ENCODE measurements at places on chromosomes 1 and 21. TPM values are rescaled to one million over a fixed set of nuclear protein-coding genes. Genes with fewer than 3 reads are reported as not detected.
A peak's percentile ranks its signal among the peaks of the same experiment; 100 is the strongest.

- peak; percentile 51 for DNase-seq
- H3K4me3 ChIP-seq, result no peak overlapping the region
- no peaks in the 10 kb centered on the region for H3K27me3 ChIP-seq
- H3K36me3 ChIP-seq, result no peaks in the 10 kb centered on the region
- H3K4me1 ChIP-seq, result no peaks in the 10 kb centered on the region
- H3K27ac ChIP-seq, result no peak overlapping the region
These were observed 47.1 kb downstream of the KANK4 start for GRCh38 chr1:62271948-62272728.

DNA sequence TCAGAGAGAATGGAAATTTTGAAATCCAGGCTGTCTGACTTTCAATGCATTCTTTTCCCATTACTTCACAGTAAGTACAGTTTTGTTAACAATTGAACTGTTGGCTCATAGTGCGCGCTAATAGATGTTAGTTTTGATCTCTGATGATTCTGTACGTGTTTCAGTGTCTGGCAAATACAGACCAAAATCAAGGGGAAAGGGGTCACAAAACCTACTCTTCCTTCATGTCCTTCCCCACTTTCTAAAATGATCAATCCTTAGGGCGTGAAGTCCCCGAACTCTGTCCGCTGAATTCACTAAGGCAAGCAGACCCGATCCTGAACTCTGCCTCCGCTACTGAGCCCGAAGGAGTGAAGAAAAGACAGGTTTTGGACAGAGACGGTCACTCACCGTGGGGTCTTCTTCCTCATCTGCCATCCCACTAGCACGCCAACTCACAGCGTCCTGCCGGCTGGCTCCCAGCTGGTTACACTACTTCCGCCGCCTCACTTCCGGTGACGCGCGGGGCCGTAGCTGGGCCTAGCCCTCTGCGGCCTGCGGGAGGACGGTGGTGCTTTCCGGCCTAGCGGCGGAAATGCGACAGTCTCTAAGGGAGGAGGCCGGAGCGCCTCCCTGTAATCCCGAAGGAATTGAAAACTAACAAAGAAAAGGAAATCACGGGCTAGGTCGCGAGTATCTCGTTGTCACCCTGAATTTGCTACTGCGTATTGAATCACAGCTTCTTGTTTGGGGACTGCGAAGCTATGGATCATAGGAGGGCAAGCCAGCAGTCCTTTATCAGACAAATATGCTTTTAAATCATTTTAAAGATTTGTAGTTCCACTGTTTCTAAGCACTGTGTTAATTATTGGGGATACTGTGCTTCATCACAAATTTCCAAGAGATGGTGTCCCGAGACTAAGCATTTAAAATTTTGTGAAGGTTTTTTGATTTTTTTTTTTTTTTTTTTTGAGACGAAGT, at the start of gene TAF13:
Gene TAF13, minus strand, starts transcription at position 473 of the 960 bp plus-strand sequence. Its CDS starts 56 bp downstream, at position 417.
- H3K4me1 ChIP-seq, result no peaks in the 10 kb centered on the region
- H3K27me3 ChIP-seq, result no peaks in the 10 kb centered on the region
- DNase-seq, result peak; percentile 95
- no peaks in the 10 kb centered on the region for H3K36me3 ChIP-seq
- H3K27ac ChIP-seq, result peak within 1 kb of the TSS; percentile 94

DNA sequence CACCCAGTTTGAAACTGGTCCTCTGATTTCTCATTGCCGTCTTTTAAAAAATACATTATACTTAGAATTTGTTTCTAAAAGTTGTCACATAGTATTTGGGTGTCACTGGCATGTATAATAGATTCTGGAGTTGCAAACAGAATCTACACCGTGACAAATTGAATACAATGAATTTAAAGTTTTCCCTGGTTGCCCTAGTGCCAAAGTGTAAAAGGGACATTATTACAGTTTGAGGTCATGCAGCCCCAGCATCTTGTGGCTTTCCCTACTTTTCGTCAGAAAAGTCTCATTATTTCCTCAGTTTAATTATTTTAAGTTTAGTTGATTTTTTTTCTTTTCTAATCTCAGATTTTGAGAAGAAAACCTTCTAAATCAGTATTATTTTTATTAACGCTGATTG, 155.9 kb downstream of the DISP1 start:
- no peaks in the 10 kb centered on the region for H3K36me3 ChIP-seq
- no peaks in the 10 kb centered on the region for H3K27me3 ChIP-seq
- DNase-seq, result no peak
- no peaks in the 10 kb centered on the region for H3K4me1 ChIP-seq
- H3K27ac ChIP-seq, result no peak overlapping the region

DNA sequence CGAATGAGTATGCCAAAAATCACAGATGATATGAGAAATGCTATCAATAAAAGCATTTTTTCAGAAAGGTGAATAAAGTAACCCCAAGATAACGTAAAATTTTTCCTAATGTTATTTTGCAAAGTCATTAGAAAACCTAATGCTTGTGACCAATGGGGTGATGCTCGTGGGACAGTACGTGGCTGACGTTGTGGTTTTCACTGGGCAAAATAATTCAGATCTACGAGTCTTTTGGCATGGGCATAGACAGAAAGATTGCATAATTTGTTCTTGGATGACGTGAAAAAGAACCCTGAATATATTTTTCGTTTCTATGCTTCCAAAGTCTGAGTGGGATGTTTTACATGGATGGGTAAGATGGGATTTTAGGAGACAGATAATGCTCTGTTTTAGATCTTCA, 71.0 kb downstream of the PBX1 start:
- peaks cover 59% of the 10 kb centered on the region for H3K4me1 ChIP-seq
- H3K27me3 ChIP-seq, result no peaks in the 10 kb centered on the region
- DNase-seq, result no peak
- no peak overlapping the region for H3K27ac ChIP-seq
- no peak overlapping the region for H3K4me3 ChIP-seq

- no peak overlapping the region for H3K4me3 ChIP-seq
- H3K27ac ChIP-seq, result no peak overlapping the region
- no peaks in the 10 kb centered on the region for H3K4me1 ChIP-seq
- no peaks in the 10 kb centered on the region for H3K27me3 ChIP-seq
These were observed 11.6 kb downstream of the HCRTR1 start for GRCh38 chr1:31628931-31629556.

DNA sequence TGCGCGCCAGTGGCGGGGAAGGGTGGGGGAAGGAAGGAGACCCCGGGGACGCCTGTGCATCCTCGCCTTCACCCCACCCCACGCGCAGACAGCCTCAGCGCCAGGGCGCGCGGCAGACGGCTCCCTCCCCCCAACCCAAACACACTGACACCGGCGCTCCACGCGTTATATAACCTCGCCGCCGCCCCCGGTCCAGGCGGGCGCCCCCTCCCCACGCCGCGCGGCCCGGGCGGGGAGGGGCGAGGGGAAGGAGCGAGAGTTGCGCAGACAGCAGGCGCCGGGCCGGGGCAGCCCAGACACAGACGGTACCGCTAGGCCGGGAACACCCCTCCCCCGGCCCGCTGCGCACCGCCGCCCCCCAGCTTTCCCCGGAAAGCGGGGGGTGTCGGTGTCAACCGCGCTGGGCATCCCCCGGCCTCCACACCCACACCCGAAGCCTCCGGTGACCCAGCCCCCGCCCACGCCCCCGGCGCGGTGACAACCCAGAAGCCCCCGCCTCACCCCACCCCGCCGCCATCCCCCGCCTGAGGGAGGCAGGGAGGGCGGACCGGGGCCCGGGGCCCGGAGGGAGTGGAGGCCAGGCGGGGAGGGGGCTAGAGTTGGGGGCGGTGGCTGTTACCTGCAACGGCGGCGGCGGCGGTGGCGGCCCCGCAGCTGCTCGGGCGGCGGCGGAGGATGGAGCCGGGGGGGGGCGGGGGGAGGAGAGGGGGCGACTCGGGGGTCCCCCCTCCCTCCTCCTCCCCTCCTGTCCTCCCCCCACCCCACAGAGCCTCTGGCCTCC, 432 bp downstream of the AKT3 start:
- peak; percentile 64 for DNase-seq
- H3K36me3 ChIP-seq, result no peaks in the 10 kb centered on the region
- H3K4me3 ChIP-seq, result peak overlapping the region; percentile 79

DNA sequence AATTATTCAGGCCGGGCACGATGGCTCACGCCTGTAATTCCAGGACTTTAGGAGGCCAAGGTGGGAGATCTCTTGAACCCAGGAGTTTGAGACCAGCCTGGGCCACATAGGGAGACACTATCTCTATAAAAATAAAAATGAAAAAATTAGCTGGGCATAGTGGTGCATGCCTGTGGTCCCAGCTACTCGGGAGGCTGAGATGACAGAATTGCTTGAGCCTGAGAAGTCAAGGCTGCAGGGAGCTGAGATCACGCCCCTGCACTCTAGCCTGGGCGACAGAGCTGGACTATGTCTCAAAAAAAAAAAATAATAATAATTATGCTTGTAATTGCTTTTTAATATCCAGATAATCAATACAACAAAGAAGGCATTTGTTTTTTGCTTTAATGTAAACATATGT, 91.3 kb downstream of the RIPK4 start:
- H3K27ac ChIP-seq, result no peak overlapping the region
- no peaks in the 10 kb centered on the region for H3K36me3 ChIP-seq
- H3K4me1 ChIP-seq, result peaks cover 11% of the 10 kb centered on the region
- no peaks in the 10 kb centered on the region for H3K27me3 ChIP-seq
- DNase-seq, result no peak

DNA sequence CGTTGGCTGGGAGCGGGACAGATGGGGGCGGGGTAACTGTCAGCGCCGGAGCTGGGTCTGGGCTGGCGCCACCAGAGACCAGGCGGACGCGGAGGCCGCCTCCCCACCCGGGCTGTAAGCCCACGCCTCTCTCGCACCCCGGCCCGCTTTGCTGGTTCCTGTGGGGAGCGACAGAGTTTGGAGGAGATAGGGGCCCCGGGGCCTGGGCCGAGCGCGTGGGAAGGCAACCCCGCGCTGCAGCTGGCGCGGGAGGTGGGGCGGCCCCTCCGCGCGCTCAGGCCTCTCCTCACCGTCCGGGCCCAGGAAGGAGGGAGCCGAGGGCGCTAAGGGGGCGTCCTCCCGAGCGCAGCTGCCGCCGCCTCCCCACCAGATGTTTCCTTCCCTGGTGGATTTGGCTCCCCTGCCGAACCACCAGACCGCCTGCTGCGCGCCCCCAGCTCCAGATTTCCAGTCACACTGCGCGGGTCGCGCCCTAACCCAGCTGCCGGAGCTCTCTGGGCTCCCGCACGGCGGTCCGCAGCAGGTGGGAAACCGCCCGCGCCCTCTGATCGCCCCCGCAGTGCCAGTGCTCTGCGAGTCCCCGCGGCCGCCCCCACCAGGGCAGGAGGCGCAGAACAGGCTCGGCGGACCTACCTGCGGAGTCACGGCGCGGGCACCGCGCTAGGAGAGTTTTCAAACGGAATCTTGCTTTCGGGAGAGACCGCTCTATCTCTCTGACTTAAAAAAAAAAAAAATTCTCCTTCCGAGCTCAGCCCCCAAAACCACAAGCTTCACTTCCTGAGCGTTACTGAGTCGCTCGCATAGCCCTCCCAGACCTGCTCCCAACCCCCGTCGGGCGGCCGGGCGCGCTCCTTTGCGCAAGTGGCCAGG, 1.1 kb downstream of the GFI1 start:
- H3K27me3 ChIP-seq, result peaks cover 50% of the 10 kb centered on the region
- H3K27ac ChIP-seq, result peak overlapping the region; percentile 78
- H3K36me3 ChIP-seq, result no peaks in the 10 kb centered on the region
- peaks cover 25% of the 10 kb centered on the region for H3K4me1 ChIP-seq
- peak overlapping the region; percentile 64 for H3K4me3 ChIP-seq

DNA sequence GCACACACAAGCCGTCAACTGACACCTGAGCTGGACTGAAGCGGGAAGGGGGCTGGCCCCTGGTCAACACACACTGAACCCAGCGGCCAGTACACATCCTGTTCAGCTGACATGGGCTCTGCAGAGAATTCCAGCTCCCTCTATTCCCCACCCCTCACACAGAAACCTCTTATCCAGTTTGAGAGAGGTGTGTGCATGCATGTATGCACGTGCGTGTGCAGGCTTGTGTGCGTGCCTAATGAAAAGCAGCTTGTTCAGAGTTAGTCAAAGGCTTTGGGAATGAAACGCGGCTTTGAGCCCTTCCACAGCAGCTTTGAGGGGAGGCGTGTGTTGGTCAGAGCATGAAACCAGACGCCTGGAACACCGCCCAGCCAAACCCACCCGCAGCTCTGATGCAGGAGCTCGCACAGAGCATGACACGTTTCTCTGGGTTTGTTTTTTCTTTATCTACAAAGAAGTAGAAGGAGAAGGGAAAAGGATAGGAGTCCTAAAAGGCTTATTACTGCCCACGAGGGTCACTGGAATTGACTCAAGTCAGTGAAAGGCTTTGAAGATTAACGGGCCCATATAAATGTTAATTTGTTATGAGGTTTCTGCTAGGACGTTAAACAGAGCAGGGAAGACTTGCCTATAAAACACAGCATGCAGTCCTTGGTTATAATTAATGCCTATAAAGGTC, 184.2 kb downstream of the ETS2 start:
- no peak for DNase-seq
- H3K36me3 ChIP-seq, result no peaks in the 10 kb centered on the region
- no peaks in the 10 kb centered on the region for H3K4me1 ChIP-seq
- H3K4me3 ChIP-seq, result no peak overlapping the region
- H3K27me3 ChIP-seq, result no peaks in the 10 kb centered on the region

DNA sequence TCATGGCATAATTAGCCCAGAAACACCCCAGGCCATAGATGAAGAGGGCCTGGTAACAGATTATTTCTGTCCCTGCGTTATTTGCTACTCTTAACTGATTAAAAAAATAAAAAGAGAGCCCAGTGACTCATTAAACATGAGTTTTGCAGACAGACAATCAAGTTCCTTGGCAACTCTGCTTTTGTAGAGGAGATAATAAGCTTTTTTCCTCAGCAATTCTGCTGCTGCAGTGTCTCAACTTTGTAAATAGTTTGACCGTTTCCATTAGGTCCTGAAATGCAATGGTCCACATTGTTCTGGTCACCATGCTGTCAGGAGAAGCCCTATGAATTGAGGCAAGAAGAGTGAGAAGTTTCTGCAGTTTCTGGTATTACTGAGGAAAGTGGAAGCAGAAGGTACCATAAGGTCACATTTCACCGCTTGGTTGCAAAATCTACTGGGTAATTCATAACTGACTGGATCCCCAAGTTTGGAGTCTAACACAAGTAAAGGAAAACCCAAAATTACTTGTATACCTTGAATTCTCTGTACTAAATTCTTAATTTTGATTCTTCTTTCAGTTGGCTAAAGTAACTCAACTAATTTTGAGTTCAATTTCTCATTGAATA, 139.5 kb downstream of the ZZZ3 start:
- H3K4me1 ChIP-seq, result no peaks in the 10 kb centered on the region
- H3K36me3 ChIP-seq, result no peaks in the 10 kb centered on the region
- DNase-seq, result no peak

DNA sequence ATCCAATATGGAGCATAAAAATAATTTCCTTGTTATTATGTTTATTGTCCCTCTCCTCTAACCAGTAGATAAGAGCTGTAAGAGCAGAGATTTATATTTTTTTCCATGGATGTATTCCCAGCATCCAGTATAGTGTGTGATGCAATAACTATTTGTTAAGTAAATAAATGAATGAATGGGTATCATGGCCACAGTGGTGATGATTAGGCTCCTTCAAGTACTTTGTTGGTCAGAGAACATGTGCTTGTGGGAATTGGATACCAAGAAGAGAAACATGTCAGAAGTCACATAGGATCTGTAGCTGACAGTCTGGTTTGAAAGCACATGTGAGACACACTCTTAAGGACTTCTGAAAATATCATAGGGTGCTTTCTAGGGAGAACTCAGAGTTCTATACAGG, 588.5 kb downstream of the AGBL4 start:
- H3K27ac ChIP-seq, result no peak overlapping the region
- no peaks in the 10 kb centered on the region for H3K27me3 ChIP-seq
- no peaks in the 10 kb centered on the region for H3K4me1 ChIP-seq
- no peak overlapping the region for H3K4me3 ChIP-seq

Gene IRF6
- 66.4 TPM for total RNA-seq

Gene AMY1B
- total RNA-seq, result not detected
